Left lung (tissue), 14 donors: ENCODE measurements at places on chromosomes 1 and 21.
A peak's percentile ranks its signal among the peaks of the same experiment; 100 is the strongest.

- no peak for DNase-seq
Measured at GRCh38 chr1:222394224-222394623, 153.7 kb downstream of the HHIPL2 start.

DNA sequence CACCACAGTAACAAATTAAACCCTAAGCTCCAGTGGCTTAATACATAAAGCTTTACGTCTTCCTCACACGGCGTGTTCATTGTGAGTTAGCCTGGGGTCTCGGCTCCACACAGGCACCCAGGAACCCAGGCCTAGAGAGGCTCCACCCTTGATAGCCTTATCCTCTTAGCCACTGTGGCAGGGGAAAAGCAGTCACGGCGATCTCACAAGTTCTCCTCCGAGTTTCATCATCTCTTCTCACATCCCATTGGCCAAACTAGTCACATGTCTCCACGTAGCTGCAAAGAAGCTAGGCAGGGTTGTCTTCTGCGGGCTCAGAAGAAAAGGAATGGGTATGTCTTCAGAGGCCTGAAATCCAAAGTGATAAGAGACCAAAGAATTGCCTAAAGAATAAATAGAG is 122.3 kb upstream of the GRIK3 start:
- DNase-seq: no peak

- no peak for DNase-seq
Measured at GRCh38 chr1:186781730-186782129, 47.0 kb upstream of the PLA2G4A start.

- DNase-seq: peak; percentile 16
Measured at GRCh38 chr1:41282679-41283317, 40.7 kb upstream of the SCMH1 start.

GRCh38 chr1:221347706-221348105 is 394.2 kb downstream of the DUSP10 start:
- DNase-seq: no peak

DNA sequence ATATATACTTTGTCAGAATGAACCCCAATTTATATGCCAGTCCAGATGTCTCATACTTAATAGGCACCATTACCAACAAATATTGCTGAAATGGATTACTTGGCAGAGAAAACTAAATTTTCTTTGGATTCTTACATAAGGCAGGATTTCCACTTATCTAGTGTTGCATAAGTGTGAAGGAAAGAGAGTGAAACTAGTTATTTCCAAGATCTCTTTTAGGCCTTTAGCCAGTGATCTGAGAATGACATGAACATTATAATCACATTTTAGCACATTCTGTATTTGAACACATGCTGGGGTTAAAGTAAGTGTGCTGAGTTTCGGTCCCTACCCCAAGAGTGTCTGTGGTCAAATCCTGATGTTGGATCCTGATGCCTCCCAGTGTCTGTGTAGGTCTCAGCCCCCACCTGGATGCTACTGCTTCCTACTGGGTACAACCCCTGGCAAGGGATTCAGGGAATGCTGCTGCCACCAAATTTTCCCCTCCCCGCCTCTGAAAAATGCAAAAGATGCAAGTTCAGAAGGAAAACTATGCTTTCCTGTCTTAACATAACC is 11.2 kb downstream of the DDAH1 start:
- peak; percentile 53 for DNase-seq

DNA sequence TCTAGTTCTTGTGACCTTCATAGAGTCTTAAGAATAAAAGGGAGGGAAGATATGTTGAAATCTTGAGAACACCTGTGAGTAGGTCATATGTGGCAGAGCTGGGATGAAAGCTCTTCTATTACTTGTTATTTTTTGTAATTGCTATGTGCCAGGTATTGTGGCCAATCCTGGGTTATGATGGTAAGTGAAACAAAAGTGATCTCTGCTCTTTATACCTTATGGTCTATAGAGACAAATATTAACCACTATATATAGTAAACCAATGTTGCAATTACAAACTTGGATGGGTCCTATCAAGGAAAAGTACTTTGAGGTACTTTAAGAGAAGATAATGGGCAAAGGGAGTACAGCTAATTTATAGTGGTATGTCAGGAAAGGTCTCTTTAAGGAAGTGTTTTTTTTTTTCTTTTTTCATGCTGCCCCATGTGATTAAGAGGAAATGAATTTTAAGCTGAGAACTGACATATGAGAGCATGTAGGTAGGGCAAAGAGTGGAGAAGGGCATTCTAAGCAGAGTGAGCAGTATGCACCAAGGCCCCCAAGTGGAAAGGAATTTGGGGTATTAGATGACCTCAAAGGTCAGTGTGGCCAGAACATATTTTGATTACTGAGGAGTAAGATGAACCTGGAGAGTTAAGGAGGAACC is 43.3 kb downstream of the POU2F1 start:
- no peak for DNase-seq

DNA sequence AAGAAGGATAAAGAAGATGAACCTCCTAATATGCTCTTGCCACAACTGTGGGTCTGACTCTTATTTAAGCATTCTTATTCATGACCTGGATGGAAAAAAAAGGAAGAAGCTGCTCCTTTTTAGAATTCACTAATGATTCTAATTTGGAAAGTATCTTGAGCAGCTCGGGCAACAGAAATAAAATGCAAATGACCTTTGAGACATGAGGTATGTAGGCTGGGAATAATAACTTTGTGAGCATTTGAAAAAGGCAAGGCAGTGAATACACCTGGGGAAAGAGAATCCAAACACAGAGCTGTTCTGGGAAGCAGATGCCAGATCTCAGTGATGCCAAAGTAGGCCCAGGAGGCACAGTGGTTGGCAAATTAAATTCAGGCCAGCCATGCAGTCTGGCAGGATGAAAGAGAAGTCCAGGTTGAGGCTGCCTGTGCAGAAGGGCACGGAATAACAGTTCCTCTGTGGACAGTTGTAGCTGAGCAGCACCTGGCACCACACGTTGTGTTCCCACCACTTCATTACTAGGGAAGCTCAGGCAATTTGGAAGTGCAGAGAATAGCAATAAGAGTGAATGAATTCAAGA is 320.8 kb upstream of the ST6GALNAC5 start:
- no peak for DNase-seq

GRCh38 chr1:158180741-158181576 is at the start of gene CD1D:
CD1D (plus strand) TSS chr1:158180895; CDS start chr1:158181102, 207 bp downstream.
- DNase-seq: peak; percentile 56
